ENCODE measurements at places on chromosomes 5 and 9. TPM values are rescaled to one million over a fixed set of nuclear protein-coding genes. Genes with fewer than 3 reads are reported as not detected.
A peak's percentile ranks its signal among the peaks of the same experiment; 100 is the strongest.

- DNase-seq: no peak
These were observed 1429.8 kb upstream of the CDH9 start for GRCh38 chr5:28468166-28468565.

- DNase-seq: no peak
These were observed 97.3 kb downstream of the ELAVL2 start for GRCh38 chr9:23728736-23729135.

- peak; percentile 39 for DNase-seq
These were observed 3.3 kb upstream of the CDC20B start for GRCh38 chr5:55176176-55176818.

DNA sequence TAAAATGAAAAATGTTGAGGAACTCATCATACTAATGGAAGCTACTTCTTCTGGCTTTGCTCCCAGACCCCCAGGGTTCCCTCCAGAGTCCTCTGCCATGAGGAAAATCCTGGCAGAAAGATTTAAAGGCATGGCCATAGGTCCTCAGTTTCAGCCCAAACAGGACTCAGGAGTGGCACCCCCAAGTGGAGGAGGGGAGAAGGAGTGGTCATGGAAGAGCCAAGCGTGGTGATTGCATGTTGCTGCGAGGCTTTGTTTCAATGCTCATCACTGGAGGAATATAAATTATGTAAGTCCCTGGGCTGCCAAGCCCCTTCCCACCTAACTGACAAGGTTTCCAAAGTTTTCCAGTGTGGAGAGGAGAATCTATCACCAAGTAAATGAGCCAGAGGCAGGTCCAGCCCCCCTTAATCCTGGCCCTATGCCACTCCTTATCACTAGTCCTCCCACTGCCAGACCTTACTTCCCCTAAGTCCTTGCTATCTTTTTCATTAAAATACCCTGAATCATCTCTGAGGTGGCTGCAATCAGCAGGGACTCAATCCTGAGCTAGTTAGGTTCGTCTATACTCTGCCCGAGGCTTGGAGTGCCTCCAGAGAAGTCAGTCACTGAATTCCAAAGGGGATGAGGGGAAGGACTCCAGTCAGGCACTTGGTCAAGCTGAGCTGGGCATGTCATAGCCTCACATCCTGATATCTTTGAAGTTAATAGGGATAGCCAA lies 70.7 kb upstream of the TAF1L start:
- no peak for DNase-seq

DNA sequence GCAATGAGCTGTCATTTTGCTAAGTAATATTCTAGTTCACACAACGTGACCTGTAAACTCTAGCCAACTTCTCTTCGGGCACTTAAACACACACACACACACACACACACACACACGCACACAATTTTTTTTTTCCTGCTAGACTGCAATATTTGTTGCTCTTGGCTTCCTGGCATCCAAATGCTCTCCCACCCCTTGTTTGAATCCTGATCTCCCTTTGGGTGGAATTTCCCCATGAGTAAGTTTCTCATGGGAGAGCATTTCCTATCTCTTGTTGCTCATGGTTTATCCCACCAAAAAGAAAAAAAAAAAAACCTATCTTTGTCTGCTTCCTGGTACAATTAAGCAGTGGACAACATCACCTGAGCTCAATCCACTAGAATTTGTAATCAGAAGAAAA lies 54.7 kb upstream of the TSLP start:
- DNase-seq: no peak

- DNase-seq: no peak
These were observed 209.1 kb downstream of the TARS1 start for GRCh38 chr5:33649549-33650482.

DNA sequence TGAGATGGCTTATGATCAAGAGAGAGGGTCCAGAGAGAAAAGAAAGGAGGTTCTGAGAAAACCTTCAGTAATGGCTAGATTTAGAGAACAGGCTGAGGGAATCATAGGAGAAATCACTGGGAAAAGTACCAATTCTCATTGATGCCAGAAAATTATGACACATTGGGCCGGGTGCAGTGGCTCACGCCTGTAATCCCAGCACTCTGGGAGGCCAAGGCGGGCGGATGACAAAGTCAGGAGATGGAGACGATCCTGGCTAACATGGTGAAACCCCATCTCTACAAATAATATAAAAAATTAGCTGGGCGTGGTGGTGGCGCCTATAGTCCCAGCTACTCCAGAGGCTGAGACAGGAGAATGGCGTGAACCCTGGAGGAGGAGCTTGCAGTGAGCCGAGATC lies 29.5 kb upstream of the PLIN2 start:
- DNase-seq: no peak

DNA sequence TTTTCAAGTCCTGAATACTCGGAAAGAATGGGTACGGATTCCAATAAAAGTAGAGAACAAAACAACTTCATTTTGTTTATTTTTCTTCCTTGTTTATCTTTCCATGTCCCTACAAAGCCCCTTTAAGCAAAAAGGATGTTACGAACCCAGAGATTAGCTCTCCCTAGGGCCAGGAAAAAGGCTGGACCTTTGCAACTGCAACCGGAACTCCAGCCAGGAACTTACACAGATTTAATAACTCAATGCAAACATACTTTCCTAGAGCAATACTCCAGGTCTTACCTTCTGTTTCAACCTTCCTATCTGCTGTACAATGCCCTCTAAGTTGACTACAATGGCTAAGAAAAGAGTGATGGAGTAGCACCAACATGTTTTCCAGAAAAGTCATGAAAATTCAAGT lies 7.0 kb downstream of the DENND1A start:
- no peak for DNase-seq

- no peak for DNase-seq
These were observed 119.0 kb downstream of the NR3C1 start for GRCh38 chr5:143284521-143284920.

GRCh38 chr5:76084496-76085242 lies 1.5 kb downstream of the SV2C start:
- DNase-seq: no peak

DNA sequence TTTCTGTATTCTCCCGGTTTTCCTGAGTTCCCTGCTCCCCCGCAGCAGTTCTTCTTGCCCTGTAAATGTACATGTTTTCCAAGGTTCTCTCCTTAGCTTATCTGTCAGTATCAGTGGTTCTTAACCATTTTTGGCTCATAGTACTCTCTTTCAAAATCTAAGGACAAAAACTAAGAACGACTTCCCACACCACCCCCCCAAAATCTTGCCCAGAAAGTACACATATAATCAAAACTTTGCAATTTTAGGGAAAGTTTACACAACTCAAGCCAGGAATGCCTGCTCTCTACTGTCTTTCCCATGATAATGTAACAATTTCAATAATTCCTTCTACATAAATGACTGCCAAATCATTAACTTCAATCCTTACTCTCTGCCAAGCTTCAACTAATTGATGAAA lies 4.5 kb downstream of the DCAF12 start:
- DNase-seq: no peak

- no peak for DNase-seq
These were observed 453.3 kb downstream of the KDM4C start for GRCh38 chr9:7210854-7211637.

DNA sequence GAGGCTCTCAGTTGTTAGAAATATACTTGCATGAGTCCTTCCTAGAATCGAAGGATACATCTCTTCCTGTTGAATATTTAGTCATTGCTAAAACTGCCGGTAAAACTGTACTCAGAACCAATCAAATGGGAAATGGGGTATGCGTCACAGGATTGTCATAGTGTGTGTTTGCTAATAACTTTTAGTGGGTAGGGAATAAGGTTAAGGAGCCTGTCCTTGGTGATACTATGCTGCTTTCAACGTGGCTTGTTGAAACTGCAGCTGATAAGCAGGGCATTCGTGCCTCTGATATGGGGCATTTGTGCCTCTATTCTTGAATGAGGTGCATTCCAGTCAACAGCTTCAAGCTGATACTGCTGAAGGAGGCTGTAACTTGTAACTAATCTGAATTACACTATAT lies 26.6 kb downstream of the HABP4 start:
- no peak for DNase-seq

GRCh38 chr5:158205992-158206391 lies 347.0 kb upstream of the CLINT1 start:
- DNase-seq: no peak

GRCh38 chr5:100644776-100645175 lies 109.6 kb downstream of the FAM174A start:
- no peak for DNase-seq

DNA sequence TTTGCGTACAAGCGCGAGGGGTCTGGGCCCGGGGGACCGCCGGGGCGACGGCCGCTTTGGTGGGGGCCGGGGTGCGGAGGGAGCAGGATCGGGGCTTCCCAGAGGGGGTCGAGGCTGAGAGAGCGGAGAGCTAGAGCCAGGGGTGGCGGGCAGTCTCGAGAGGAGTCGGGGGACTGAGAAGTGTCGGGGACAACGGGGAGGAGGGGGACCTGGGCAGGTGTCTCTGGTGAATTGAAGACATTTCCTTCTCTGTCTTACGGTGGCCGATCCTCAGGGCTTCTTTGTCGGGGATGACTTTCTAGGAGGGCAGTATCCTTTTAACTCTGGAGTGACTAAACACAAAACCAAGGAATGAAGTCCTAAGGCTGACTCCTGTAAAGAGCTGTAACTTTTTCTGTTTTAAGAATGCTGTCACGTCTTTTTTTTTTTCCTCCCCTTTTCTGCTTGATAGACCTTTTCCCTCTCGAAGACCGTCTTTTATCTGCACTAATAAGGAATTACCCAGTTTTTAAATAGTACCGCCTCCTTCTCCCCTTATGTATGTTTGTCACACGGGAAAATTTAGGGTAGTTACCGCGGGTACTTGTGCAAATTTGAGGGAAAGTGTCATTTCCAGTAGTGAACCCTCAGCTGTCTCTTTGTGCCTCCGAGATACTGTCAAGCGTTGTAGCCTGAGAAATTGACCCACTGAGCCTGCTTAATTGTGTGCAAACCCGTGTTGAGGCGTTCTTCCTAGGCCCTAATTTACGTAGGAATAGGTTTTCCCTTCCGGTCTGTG lies 822 bp downstream of the DENND4C start:
- peak; percentile 35 for DNase-seq

GRCh38 chr9:136615631-136616306 lies 46.9 kb upstream of the EGFL7 start:
- no peak for DNase-seq

DNA sequence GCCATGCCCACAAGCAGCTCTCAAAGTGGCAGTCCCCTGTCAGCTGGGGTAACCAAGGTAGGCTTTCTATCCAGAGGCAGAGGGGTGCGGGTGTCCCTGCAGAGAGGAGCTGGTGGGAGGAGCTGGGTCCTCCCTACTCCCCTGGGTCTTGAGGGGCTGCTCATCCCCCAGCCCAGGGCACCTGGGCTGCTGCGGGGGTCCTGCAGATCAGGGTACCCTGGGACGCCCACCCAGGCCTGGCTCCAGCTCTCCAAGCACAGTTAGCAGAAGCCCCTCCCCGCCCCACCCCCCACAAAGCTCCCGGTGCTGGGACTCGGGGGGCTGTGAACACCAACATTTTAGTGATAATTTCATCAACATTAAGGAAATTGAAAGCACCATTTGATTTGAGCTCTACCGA lies 29.8 kb downstream of the VAV2 start:
- DNase-seq: no peak

DNA sequence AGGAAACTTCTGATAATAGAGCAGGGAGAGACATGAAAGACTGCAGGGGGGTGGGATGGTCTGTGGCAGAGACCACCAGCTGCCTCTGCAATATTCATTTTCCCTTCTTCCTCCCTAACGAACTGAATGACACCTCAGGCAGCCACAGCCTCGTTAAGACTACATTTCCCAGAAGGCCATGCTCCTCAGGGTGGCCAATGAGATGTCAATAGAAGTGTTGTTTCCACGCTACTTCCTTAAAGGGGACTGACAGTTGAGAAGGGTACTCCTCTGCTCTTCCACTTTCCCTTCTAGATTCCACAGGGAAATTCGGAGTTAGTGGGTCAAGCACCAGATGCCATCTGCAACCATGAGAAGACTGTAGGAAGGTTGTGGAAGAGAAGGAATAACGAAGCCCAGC lies 52.0 kb upstream of the DAPK1 start:
- DNase-seq: peak; percentile 21

DNA sequence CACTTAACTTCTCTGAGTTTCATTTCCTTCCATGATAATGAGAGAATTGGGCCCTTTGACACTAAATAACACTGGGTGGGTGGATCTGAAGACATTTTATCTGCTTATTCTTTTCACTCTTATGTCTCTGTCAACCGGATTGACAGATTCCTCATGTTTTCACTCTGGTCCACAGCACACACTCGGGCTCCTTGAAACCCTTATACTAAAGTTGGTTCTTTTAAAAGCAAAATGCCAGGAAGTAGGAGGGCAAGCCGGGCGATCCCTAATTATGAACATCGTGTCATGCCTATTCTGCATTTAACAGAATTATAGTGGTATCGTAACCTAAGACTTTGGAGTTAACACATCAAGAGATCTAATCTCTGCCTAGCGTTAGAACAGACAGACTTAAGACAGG lies 28.2 kb upstream of the CREBRF start:
- no peak for DNase-seq

GRCh38 chr5:9188131-9188530 lies 357.7 kb downstream of the SEMA5A start:
- no peak for DNase-seq

- DNase-seq: no peak
These were observed 57.4 kb downstream of the CFAP95 start for GRCh38 chr9:69877852-69878514.

DNA sequence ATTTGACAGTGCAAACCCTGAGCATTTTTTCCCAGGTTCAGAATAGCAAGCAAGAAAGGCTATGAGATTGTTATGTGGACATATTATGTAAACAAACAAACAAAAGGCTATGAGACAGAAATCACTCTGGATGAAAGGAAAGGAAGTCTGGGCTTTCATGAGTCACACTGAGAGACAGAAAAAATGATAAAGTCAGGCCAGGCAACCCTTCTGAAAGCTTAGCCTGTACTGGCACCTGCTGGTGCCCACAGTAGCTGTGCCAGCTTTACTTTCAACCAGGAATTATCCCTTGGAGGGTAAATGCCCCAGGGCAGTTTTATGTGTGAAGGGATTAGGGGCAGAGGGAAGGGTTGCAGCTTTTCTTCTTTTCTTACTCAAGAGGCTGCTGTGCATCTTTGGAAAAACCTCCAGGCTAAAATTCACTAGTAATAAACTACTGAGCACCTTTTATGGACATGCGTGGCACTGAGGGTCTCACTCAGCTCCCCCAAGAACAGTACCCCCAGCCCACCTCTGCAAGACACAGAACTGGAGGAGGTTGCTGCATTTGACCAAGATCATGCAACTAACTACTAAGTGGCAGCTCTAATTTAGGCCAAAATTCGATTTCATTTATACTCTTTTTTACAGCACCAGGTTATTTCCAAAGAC lies 41.7 kb downstream of the ACTL7B start:
- DNase-seq: no peak

GRCh38 chr5:158759283-158759682 lies 340.4 kb downstream of the EBF1 start:
- DNase-seq: no peak

The ICE1 gene
- total RNA-seq: 30.2 TPM

The PDZD2 gene
- not detected for total RNA-seq

The FRMD3 gene
- total RNA-seq: 0.31 TPM

The HTR1A gene
- not detected for total RNA-seq

The NTRK2 gene
- 0.05 TPM for total RNA-seq

The IRX2 gene
- total RNA-seq: not detected

The YTHDC2 gene
- 34.1 TPM for total RNA-seq

The AK8 gene
- 0.39 TPM for total RNA-seq

The EFNA5 gene
- not detected for total RNA-seq

The NR2F1 gene
- total RNA-seq: not detected

The SLC45A2 gene
- not detected for total RNA-seq

The WNT8A gene
- not detected for total RNA-seq

All from activated CD8-positive, alpha-beta T cell treated with anti-CD3 and anti-CD28 coated beads, Interleukin-2, amount 10 ng/mL, durations not matched to agents 7 days and 5 days (primary cell).